NCI-H2107 (cell line): ENCODE measurements at places on chromosomes 2 and 18.

DNA sequence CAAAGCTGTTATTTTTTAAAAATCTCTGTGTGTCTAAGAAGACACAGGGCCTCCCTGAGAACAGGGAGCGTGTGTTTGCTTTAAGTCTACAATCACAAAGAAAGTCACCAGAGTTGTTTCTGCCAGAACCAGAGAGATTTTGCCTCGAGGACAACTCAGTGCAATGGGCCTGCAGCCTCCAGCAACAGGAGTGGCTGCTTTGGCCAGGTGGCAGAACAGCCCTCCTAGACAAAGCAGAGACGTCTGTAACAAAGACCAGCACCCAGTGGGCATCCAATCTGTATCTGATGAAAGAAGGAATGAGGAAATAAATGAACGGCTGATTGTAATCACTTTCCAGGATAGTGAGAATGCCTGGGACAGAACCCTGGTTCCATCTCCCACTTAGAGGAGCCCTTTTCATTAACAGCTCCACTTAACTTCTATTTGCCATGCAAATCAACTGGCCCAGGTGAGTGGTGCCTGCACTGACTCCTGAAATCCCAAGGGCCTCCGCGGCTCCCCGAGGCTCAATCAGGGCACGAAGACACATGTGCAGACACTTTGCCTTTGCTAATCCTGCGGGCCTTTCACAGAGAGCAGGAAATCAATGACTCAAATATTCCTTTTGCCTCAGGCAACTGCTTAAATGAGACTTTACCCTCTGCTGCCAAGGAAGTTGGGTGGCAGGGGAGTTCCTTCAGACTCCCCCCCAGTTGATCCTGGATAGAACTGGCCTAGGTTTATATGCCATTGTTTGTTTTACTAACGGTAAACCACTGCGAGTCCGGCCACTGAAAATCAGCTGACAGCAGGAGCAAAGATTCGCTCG lies 146.5 kb downstream of the CABLES1 start:
- DNase-seq, result peak; percentile 4

GRCh38 chr2:175399326-175399725 lies 217.8 kb upstream of the ATP5MC3 start:
- DNase-seq, result no peak

GRCh38 chr2:40127890-40128557 lies 323.9 kb downstream of the SLC8A1 start:
- DNase-seq, result no peak

DNA sequence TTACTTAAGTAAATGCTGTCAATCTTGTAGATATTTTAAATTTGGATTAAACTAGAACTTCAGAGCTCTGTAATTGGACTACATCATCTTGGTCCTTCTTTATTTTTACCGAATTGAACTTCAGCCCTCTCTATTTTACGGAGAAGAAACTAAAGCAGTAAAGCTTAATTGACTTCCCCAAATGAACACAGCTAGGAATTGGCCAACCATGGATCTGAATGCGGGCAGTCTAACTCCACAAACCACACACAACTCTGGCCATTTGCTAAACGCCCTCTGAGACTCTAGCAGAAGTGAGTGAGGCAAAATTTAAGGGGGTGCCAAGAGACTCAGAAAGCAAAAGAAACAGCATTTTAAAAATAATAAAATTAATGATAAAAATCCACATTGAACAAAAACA lies 86.3 kb upstream of the KCTD1 start:
- DNase-seq, result no peak

DNA sequence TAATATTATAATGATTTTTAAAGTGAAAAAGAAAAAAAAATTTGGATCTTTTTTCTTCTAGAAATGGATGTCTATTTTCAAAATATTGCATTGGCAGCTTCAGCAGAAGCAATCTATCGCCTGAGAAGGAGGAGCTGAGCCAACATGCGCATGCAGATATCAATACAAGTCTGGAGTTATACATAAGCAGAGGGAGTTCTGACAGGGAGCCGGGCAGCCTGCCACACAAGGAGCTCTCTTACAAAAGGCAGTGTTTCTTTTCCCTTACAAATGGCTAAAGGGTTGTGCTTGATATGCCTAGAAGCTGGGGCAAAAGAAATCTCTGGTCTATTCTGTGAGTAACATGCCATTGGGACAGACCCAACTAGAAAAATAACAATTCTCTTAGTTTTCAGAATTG lies 291.9 kb upstream of the TRIB2 start:
- DNase-seq, result no peak

DNA sequence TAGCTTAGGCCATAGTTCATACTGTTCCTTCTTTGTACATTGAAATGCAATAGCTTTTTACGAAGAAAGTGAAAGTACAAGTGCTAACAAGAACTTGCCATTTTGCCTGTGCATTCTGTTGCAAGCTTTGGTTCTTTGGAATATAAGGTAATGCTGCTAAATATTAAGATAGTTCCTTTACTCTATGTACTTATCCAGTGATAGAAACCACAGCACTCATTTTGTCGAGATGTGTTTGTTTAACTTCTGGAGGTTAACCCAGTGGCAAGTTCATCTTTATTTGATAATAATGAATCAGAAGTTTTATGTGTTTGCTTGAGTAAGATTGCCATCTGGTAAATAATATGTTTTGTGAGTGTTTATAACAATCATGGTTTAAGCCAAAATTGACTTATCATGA lies 373.1 kb upstream of the FANCL start:
- DNase-seq, result no peak

DNA sequence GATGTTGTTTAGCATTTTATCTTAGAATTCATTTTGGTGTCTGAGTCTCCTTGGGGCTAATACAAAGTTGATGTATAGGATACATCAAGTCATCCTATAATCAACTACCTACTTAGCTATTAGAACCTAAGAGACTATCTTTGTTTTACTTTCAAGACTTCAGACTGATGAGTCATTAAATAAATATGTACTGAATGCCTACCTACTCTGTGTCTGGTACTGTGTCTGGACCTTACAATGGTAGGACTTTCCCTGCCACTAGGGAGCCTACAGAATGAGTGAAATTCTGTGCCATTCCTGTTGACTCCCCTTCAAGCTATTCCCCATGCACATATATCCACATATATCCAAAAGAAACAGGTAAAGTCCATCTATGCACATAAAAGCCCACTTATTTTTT lies 114.5 kb downstream of the ERBB4 start:
- DNase-seq, result no peak

DNA sequence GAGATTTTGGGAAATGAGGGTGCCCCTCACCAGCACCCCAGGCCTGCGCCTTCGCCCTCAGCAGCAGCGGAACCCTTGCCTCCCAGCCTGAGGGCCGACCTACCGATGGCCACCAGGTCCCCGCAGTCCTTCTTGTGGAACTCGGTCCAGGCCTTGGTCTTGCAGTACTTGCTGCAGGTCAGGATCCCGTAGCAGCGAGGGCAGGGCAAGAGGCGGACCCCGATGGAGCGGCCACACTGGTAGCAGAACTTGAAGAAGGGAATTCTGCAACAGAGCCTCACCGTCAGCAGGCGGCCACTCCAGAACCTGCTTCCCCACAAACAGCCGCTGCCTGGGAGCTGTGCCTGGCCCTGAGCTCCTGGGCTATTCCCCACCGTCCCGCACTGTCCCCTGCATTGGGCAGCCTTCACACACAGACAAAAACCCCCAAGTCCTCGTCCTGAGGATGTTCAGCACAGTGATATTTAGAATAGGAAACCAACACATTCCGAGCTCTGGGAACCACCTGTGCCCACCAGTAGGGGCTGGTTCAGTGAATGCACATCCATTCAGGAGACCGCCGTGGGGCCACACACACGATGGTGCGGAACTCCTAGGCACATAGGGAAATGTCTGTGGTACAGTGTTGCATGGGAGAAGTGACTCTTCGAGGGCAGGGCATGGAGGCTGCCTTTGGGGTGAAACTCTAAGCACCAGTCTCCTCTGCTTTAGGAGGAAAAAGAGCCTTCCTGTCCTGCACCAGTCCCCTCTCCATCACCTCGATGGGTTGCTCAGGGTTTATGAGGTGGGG lies 45.6 kb downstream of the GPC1 start:
- no peak for DNase-seq

DNA sequence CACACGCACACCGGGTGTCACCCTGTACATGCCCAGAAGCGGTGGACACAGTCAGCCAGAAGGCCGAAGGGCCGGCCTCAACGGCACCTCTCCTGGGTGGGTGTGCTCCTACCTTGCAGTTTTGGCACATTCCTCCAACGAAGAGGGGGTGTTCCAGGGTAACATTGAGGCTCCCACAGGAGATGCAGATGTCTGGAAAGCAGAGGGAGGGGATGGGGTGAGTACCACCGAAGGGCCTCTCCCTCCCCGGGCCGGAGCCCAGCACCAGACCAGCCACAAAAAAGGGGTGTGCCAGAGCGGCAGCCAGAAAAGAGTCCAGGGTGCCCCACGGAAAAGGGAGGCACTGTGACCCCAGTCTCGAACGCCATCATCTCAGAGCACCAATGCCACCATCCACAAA lies 76.8 kb upstream of the POMC start:
- DNase-seq, result no peak
